Suppressor macrophage (primary cell): ENCODE measurements at places on chromosomes 5 and 9.

DNA sequence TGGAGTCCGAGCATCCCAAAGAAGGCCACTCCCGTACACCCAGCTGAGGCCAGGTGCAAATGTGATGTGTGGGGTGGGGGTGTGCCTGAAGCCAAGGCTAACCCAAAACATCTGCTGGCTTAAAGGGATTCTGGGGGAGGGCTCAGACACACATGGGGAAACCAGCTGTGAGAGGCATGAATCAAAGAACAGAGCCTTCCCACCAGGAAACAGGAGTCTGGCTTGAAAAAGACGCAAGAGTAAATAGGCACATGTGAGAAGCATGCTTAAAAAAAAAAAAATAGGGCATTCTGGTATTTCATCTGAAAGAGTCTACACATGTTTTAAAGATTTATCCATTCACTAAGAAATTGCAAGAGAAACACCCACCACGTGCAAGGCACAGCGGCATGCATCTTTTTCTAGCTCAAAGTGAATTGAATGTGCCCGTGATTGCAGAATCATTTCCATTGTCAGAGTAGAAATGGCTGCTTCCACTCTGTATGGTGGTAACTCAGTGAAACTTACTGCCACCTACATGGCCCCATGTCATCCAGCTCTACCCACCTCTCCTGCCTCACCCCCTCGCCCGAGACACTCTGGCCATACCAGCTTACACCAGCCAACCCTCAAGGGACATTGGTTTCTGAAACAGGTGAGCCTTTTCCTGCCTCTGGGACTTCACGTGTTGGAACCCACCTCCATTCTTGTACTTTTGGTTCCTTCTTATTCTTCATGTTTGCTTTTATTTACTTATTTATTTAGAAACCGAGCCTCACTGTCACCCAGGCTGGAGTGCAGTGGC lies 71.5 kb downstream of the SEMA5A start:
- no peak for DNase-seq

- no peak for DNase-seq
Measured at GRCh38 chr5:110179321-110179720, 489.6 kb downstream of the MAN2A1 start.

- no peak for DNase-seq
Measured at GRCh38 chr5:170642776-170643436, 139.1 kb downstream of the KCNIP1 start.

GRCh38 chr5:143154510-143155370 lies 248.7 kb downstream of the NR3C1 start:
- DNase-seq, result no peak

GRCh38 chr9:84542554-84542953 lies 127.0 kb upstream of the NTRK2 start:
- DNase-seq, result no peak

DNA sequence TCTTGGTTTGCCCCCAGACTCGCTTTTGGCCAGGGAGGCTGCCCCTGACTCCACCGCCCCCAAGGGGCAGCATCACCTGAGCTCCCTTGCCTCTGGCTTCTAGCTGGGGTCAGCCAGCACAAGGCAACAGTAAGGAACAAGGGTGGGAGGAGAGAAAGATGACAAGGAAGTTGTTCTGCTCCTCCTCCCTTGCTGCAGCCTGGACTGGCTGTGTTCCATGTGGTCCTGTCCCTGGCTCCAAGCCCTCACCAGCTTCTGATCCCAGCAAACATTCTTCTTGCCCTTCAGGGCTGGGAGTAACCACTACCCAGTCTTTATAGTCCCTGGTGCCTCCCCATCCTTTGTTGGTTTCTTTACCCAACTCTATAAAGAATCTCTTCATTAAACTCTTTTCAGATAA lies 100.3 kb upstream of the SPIN1 start:
- no peak for DNase-seq

- DNase-seq, result no peak
Measured at GRCh38 chr9:127640908-127641545, 28.9 kb downstream of the STXBP1 start.

- peak; percentile 77 for DNase-seq
Measured at GRCh38 chr5:111472579-111472978, 39.8 kb downstream of the STARD4 start.
